ENCODE measurements at places on chromosomes 5 and 9.

DNA sequence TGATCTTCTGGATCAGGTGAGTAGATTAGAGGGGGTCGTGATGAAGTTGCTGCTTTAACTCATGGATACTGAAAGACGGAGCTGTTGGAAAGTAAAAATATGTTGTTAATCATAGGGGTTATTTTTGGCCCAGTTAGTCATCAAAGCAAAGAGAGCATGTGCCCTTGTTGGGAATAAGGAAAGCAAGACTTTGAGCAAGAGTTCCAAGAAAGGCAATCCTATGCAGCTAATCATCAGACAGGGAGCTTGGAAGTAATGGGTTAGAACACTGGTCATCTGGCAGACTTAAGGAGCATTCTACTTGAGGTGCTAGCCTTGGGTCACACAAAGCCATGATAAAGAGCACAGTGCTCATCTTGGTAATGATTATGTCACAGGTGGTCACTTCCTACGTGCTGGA, 18.3 kb downstream of the ASPN start:
- peak; percentile 94 for DNase-seq

- peak; percentile 43 for DNase-seq
Measured at GRCh38 chr5:83517072-83517687, 45.6 kb downstream of the VCAN start.

GRCh38 chr9:6680797-6681146, 35.2 kb upstream of the GLDC start:
- peak; percentile 36 for DNase-seq

- no peak for DNase-seq
Measured at GRCh38 chr5:139639619-139640380, 8.3 kb upstream of the CXXC5 start.

DNA sequence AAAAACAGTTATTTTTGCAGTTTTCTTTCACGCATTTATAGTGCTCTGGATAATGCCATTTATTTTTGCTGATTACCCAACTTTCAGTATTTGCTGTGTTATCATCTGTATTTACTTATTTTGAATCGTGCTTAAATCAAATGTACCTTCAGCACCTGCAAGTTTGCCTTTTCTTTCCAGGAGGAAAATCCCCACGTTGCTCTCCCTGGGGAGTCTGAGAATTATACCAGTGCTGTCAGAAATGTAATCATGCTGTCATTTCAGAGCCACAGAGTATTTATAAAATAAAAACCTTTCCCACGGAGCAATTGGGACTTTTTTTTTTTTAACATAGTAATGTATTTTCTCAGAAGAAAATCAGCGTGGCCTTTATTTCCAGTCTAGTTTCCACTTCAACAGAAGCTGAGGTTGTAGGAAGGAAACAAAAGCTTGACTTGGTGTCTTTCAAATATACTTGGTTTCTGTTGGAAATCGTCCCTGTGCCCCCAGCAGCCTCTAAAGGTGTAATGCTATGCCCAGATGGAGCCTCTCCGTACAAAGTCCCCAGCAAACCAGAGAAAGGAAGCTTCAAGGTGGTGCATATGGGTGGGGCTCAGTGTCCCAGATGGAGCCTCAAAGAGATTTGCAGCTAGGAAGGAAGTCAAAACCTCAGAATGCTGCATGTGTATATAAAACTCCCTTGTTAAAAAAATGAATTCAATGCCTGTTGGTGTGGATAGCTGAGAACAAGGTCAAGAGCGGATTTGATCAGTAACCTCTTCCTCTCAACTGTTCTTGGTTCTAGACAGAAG, 2.1 kb downstream of the GPR150 start:
- no peak for DNase-seq

- no peak for DNase-seq
Measured at GRCh38 chr9:128593039-128593438, 40.7 kb downstream of the SPTAN1 start.

DNA sequence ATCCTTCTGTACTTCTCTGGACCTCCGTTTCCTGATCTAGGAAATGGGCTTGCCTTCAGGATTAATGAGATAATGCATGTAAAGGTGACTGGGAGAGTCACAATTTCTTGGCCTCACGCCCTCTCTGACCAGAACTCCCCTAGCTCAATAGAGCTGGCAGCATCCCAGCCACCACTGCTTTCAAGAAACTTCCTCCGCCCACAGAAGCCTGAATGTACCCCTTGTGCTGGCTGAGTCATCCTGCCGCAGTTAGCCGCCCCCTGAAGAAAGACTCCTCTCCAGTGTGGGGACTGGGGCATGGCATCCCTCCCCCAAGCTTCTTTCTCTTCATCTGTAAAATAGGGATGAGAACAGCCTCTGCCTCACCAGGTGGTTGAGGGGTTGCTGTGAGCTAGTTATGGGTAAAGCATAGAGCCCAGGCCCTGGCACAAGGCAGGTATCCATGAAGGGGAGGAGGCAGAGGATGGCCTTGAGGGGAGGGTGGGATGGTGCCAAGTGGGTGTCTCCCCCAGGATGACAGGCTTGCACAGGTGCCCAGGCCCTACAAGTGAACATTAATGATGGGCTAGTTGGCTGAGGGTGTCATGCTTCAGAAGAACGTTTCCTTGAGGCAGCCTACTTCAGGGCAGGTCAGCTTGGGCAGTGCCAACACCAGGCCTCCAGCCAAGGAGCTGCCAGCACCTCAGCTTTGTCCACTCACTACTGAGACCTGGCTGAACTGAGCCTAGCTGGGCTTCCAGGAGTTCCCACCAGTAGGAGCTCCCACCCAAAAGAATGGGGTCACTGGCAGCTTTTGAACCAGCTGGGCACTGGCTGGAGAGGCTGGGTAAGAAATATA, 3.4 kb downstream of the PDLIM4 start:
- peak; percentile 80 for DNase-seq

GRCh38 chr5:73950441-73950873, 324.5 kb downstream of the ARHGEF28 start:
- no peak for DNase-seq

DNA sequence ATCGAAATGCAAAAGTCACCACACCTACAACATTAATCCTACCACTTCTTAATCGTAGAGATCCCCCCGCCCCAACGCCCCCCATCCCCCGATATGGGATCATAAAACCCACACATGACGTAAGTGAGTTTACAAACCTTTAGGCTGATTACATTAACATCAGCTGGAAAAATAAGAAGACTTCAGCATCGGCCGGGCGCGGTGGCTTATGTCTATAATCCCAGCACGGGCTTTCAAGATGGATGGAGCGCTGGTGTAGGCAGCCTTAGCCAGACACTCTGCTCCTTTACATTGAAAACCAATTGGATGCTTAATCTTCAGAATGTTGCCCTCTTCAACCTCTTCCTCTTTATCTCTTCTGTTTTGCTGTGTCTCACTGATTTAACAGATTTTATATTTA, 1376.0 kb downstream of the MAT2B start:
- DNase-seq = no peak

Data from fibroblast of the aortic adventitia (primary cell).